ENCODE measurements at places on chromosomes 7 and 10.
A peak's percentile ranks its signal among the peaks of the same experiment; 100 is the strongest.

DNA sequence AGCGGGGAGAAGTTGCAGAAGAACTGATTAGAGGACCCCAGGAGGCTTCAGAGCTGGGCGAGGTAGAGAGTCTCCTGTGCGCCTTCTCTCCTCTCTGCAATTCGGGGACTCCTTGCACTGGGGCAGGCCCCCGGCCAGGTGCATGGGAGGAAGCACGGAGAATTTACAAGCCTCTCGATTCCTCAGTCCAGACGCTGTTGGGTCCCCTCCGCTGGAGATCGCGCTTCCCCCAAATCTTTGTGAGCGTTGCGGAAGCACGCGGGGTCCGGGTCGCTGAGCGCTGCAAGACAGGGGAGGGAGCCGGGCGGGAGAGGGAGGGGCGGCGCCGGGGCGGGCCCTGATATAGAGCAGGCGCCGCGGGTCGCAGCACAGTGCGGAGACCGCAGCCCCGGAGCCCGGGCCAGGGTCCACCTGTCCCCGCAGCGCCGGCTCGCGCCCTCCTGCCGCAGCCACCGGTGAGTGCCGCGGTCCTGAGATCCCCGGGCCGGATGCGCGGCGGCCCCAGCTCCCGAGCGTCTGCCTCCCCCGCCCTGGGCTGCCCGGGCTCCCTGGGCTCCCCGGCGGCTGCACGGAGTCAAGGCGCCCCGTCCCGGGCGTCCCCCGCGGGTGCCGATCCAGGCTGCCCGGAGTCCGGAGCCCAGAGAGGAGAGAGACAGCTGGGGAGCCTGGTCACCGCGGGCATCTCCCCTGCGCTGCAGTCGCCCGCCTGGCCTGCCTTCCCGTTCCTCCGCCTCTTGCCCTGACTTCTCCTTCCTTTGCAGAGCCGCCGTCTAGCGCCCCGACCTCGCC is at the start of gene PLAU:
Gene PLAU, plus strand, starts transcription at position 369 of the 789 bp plus-strand sequence. CDS start 424 bp downstream, outside the sequence.
- peak; percentile 39 for DNase-seq

DNA sequence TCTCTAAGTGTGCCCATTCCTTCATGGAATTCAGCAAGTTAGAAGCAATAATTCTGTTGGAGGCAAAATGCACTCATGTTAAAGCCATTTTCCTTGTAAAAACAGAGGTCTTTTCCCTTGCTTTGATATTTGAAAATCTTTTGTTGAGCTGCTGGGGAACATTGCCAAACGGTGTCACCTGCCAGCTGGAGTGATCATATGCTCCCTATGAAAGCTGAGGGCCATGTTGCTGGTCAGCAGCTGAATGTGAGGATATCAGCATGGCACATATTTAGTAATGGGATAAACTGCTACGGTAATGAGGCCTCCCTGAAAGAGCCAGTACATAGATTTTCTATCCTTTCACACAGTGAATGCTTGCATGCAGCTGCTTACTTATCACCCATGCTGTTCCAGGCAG is 224.3 kb downstream of the THSD7A start:
- no peak for DNase-seq

DNA sequence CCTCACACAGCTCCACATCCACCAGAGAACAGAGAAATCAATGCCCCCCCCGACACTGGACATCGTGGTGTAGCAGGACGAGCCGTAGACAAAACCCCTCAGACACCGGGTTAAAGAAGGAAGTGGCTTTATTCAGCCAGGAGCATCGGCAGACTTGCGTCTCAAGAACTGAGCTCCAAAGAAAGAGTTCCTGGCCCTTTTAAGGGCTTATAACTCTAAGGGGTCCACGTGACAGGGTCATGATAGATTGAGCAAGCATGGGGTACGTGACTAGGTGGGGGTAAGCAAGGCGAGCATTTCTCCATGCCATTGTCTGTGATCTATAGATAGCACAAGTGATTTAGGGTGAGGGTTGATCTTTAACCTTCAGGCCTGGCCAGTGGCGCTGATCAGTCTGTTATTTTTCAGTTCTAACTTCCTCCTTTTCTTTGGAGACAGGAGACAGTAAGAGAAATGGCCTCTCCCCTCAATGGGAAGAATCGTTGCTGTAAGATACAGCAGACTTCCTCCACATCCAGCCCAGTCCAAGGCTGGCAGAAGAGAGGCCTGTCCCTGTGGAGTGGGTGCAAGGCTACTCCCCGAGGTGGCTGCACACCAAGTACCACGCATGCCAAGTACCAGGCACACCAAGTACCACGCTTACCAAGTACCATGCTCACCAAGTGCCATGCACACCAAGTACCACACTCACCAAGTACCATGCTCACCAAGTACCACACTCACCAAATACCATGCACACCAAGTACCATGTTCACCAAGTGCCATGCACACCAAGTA is 19.5 kb upstream of the PPP2R2D start:
- DNase-seq = no peak

- no peak for DNase-seq
These were observed 164.6 kb upstream of the CDCA7L start for GRCh38 chr7:22110227-22110839.

DNA sequence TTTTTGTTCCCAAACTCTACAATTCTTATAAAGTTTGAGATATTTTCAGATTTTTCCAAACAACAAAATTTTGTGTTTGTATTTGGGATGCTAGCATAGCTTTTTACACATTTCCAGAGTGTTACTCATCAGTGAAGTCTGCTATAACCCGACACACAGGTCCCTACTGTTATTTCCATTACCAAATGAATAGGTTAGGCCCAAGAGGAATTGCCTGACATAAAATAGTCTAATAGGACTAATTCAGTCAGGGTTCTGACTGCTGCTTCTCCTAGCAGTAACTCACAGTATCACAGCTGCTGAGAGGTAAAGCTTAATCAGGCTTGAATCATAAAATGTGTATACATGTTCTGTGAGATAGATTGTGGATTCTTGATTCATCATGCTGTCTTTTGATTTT is 49.1 kb upstream of the STRIP2 start:
- no peak for DNase-seq

DNA sequence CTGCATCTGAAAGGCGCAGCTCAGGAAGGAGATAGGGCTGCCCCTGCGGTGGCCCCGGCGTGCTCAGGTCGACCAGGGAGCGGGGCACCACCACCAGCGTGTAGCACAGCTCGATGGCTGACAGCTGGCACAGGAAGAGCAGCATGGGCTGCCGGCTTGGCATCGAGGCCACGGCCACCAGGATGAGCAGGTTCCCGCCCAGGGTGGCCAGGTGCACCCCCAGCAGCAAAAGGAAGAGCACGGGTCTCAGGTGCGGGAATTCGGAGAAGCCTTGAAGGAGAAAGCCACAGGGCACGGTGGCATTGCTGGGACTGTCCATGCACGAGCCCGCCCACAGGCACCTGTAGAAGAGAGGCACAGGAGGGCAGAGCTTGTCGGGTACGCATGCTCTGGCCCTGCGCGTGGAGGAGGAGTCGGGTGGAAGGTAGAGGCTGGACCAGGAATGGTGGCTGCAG is 33.9 kb downstream of the TAS2R41 start:
- no peak for DNase-seq

DNA sequence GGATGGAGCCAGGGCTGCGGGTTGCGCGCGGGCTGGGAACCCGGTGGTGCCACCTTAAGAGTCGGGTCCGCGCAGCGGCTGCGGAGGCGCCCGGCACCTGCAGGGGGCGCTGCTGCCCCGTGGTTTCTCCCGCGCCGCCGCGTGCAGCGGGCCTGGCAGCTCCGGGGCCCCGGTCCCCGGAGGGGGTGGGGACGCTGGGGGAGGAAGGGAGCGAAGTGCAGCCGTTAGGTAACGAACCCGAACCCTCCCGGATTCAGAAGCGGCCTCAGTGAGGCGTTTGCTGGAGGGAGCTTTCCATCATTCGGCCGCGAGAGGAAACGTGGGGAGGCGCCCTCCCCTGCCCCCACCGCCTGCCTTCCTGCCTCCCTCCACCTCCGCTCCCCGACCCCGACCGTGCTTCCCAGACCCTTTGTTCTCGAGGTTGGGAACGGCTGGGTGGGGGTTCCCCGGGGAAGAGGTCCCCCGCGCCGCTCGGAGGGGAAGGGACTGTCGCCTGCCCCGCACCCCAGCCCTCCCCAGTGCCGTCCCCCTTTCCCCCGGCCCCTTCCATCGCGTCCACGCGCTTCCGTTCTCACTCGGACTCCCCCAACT is 29.6 kb downstream of the SKIDA1 start:
- peak; percentile 73 for DNase-seq

Measured in activated gamma-delta T cell (primary cell).